CD14-positive monocyte (primary cell): ENCODE measurements at places on chromosomes 1 and 21.

GRCh38 chr1:181141431-181141910 is 53.0 kb downstream of the IER5 start:
- peak; percentile 90 for DNase-seq

DNA sequence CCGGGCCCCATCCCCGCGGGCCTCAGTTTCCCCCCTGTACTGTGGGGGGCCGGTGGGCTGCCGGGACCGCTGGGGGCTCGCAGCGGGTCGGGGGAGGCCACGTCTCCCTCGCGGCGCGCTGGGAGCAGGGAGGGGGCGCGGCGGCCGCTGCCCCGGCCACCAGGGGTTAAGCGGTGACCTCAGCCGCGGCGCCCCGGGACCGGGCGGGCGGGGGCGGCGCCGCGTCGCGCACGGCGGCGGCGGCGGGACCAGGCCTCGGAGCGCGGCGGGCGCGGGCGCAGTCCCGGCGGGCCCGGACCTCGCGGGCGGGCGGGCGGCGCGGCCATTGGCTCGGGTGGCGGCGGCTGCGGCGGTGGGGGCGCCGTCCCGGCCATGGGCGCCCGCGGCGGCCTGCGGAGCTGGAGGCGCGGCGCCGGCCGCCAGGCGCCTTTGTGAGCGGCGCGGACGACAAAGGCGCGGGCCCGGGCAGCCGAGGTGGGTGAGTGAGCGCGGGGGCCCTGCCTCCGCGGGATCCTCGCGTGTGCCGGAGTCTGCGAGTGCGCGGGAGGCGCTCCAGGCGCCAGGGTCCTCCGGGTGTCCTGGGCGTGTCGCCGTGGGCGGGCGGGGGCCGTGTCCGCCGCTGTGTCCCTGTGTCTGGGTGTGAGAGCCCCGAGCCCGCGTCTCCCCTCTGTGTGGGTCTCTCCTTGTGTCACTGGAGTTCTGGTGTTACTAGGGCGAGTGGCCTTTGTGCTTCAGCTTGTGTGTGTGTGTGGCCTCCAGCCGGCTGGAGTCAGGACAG is at the start of gene ARHGEF10L:
TSS of gene ARHGEF10L (plus strand) at position 222 of the 778 bp plus-strand sequence. CDS start 40,898 bp downstream, outside the sequence.
- DNase-seq = no peak

DNA sequence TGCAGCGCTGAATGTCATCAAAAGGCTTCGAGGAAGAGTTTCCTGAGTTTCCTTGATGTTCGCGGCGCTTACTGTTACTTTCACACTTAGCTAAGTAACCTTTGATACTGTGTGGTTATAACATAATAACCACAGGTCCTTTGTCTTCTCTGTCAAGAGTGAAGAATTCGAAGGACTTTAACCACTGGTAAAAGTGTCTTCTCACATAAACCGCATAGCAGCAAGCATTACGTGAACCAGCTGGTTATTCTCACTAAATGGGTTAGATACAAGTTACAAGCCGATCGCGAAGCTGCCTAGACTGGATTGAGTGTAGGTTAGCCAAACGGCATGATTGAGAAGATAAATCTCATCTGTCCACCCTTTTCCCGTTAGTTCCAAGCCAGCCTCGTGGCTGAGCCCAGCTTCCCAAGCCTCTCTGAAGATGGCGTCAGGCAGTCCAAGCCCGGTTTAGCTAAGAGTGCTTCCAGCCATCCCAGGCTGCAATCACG is 18.3 kb upstream of the IFNGR2 start:
- DNase-seq = no peak

- DNase-seq = no peak
Measured at GRCh38 chr21:43367859-43368258, 59.1 kb downstream of the SIK1 start.

GRCh38 chr1:115718011-115718754 is 50.3 kb downstream of the CASQ2 start:
- DNase-seq = no peak

DNA sequence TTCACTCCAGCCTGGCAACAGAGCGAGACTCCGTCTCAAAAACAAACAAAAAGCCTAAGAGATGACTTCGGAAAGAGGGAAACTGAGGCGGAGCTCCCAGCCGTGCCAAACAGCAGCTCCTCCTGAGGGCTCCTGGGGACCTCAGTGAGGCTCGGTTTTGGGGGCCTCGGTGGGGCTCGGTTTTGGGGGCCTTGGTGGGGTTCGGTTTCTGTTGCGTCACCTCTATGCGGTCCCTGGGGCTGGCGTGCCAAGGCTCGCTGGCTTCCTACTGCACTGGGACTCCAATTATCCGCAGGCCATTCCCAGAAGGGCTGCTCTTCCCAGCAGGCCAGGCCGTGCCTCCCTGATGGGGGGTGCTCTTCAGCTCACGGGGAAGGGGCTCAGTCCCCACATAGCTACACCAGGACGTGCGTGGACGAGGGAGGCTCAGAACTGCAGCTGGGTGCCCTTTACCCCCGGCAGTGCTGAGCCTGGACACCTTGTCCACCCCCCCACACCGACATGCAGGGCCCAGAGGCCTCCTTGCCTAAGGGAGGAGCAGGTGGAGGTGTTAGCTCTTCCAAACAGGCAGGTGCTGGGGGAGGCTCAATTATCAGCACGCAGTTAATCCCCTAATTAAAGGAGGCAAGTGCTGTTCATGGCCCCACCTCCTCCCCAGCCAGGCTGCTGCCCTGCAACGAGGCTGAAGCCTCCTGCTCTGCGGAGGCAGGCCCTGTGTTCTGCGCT is 5.1 kb upstream of the C1orf159 start:
- DNase-seq = no peak

DNA sequence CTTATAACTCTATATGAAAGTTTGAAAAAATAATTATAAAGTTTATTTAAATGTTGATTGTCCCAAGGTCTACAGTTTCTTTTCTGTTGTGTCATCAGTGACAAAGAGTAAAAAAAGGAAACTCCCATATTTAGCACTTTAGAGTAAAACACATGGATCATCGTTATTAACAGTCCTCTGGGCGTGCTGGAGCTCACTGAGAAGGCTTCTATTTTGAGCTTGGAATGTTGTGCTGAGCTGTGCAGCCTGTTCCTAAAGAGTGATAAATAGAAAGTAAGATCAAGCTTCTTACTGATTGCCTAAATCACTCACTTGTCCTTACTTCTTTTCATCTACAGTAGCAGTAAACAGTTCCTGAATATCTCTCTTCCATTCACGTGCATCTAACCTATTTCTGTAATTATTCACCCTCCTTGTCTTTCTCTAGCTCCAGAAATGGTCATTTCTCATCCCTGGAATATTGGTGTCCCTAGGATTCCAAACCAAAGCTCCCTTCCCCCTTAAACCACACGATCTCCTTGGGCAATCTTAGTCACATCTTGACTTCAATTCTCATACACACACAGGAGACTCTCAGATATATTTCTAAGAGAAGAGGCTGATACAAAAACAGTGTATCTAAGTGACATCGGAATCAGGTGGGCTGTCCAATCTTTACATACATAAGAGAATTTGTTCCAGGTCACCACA is 11.9 kb downstream of the GBP5 start:
- no peak for DNase-seq
